ENCODE measurements at places on chromosomes 2 and 18.

GRCh38 chr2:158837645-158838044 is 42.5 kb downstream of the DAPL1 start:
- no peaks in the 10 kb centered on the region for H3K4me1 ChIP-seq
- no peak overlapping the region for H3K4me3 ChIP-seq
- no peaks in the 10 kb centered on the region for H3K27me3 ChIP-seq
- no peak overlapping the region for H3K27ac ChIP-seq

GRCh38 chr2:55721596-55722215 is 28.1 kb upstream of the PNPT1 start:
- H3K36me3 ChIP-seq, result no peaks in the 10 kb centered on the region
- H3K4me1 ChIP-seq, result peaks cover 3% of the 10 kb centered on the region
- H3K27me3 ChIP-seq, result no peaks in the 10 kb centered on the region
- H3K4me3 ChIP-seq, result no peak overlapping the region
- no peak overlapping the region for H3K27ac ChIP-seq
- no peak for DNase-seq

GRCh38 chr2:68714866-68715265 is 19.7 kb upstream of the ARHGAP25 start:
- H3K27ac ChIP-seq, result no peak overlapping the region
- peaks cover under 1% of the 10 kb centered on the region for H3K4me1 ChIP-seq
- DNase-seq, result no peak

DNA sequence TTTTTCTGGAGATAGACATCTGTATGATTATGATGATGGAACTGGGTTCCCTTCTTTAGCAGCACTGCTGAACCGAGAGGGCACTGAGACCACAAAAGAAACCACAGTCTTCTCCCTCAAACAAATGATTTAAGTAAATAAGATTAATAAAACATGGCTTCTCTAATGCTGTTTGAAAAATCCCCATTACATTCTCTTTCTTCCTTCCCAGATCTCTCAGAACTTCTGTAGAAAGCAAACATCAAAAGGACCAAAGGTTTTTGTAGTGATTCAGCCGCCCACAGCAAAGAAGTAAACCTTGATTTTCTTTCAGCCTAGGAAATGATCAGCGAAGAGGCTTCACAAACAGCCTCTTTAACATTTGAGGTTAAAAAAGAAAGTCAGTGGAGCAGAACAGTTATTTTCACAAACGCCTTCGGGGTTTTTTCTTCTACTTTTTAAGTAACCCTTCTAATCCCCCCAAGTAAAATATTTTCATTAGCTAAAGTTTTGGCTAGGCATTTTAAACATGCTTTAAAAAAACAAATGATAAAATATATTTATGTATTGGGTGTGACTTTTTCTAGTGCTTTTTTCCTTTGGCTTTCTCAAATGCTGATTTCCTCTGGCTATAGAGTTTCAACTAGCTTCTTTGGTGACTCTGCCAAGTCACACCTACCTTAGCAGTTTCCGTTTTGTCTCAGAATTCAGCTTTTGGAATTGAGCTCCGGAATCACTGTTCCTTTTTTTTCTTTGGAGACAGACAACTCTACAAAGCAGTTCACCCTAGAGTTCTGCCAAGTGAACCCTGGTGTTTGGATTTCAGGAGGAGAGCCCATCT is 89.6 kb downstream of the UPP2 start:
- H3K36me3 ChIP-seq, result no peaks in the 10 kb centered on the region
- no peaks in the 10 kb centered on the region for H3K27me3 ChIP-seq
- H3K27ac ChIP-seq, result no peak overlapping the region
- H3K4me1 ChIP-seq, result no peaks in the 10 kb centered on the region

- no peak overlapping the region for H3K4me3 ChIP-seq
- H3K4me1 ChIP-seq, result peaks cover 5% of the 10 kb centered on the region
- H3K27me3 ChIP-seq, result no peaks in the 10 kb centered on the region
- peak overlapping the region; percentile 87 for H3K27ac ChIP-seq
- H3K36me3 ChIP-seq, result no peaks in the 10 kb centered on the region
- peak; percentile 37 for DNase-seq
Observed at GRCh38 chr18:55544014-55544413, 44.0 kb downstream of the TCF4 start.

- no peak overlapping the region for H3K27ac ChIP-seq
- no peaks in the 10 kb centered on the region for H3K27me3 ChIP-seq
- no peaks in the 10 kb centered on the region for H3K36me3 ChIP-seq
- no peaks in the 10 kb centered on the region for H3K4me1 ChIP-seq
- no peak for DNase-seq
- no peak overlapping the region for H3K4me3 ChIP-seq
Observed at GRCh38 chr2:53312721-53313120, 454.9 kb upstream of the CHAC2 start.

DNA sequence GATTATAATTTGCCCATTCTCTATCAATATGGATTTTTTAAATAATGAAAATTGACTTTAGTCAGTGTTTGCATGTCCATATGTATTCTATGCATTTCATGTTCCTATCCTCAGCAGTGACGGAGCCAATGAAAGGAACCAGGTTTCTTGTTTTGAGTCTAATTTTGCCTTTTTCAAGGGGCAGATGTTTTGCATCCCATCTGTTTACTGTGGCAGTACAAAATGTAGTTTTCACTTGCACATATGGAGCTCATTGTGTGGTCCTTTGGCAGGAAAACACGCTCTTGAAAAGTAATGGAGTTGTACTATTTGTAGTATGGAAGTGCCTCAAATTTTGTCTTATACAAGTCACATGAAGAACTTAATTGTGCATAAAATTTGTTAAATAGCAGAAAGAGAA is 127.8 kb downstream of the AGPS start:
- H3K27ac ChIP-seq, result peak overlapping the region; percentile 85
- peaks cover 8% of the 10 kb centered on the region for H3K4me1 ChIP-seq
- DNase-seq, result peak; percentile 3
- H3K36me3 ChIP-seq, result peaks cover 46% of the 10 kb centered on the region

DNA sequence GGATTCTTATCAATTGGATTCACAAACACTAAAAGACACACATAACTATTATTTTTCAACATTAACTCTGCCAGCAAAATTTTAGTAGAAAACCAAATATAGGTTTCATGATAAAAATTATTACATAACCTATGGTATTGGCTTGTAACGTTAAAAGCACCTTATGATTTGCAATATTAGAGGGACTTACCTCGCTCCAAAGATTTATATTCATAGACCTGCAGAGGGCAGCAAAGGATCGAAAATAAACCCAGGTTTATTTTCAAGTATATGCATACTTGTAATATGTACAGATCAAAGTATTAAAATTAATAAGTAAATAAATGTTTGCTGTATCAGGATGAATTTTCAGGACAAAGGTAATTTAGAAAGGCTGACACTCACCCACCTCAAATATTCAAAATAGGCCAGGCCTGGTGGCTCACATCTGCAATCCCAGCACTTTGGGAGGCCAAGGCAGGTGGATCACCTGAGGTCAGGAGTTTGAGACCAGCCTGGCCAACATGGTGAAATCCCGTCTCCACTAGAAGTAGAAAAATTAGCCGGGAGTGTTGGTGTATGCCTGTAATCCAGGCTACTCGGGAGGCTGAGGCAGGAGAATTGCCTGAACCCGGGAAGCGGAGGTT is 45.3 kb downstream of the LRPPRC start:
- no peaks in the 10 kb centered on the region for H3K27me3 ChIP-seq
- no peaks in the 10 kb centered on the region for H3K4me1 ChIP-seq
- peaks cover 81% of the 10 kb centered on the region for H3K36me3 ChIP-seq
